ENCODE measurements at places on chromosomes 6 and 20.

DNA sequence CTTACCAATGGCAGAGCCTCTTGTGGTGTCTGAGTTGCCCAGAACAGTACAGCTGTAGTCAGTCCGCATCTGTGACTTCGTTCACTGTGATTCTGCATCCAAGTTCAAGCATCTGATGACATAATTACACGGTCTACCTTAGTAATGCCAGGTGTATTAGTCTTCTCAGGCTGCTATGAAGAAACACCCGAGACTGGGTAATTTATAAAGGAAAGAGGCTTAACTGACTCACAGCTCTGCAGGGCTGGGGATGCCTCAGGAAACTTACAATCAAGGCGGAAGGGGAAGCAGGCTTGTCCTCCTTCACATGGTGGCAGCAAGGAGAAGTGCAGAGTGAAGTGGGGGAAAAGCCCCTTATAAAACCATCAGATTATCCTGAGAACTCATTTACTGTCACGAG is 163.9 kb upstream of the SULF2 start:
- DNase-seq: no peak

DNA sequence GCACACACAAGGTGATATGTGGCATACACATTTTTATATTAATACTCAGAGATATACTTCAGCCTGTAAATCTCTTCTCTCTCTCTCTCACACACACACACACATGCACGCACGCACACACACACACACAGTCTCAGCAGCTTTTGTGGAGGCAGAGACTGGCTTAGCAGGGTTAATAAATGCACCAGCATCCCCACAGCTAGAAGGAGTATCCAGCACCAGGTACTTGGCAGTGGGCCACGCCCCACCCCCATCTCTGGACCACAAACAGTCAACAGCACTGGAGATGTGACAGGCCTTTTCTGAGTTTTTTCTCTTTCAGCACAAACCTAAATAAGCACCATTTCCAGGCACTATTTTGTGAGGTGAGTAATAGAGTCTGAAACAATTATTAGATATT is 47.3 kb upstream of the LRFN2 start:
- no peak for DNase-seq

DNA sequence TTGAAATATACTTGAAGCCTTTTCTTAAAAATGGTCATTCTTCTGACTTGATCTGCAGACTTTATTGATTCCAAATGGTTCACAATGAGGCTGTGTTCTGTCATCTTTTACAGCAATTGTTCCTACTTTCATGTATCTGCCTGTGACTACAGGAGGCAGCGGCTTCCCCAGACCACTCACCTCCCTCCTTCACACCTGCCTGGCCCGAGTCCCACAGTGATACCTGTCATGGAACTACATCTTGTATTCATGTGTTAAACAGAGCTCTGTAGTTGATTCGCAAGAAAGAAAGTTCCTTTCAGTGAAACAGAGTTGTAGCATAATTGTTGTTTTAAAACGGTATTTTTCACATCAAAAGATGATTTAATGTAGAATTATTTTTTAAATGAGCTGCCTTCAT is 673.5 kb upstream of the AGPAT4 start:
- no peak for DNase-seq

- DNase-seq: peak; percentile 72
Observed at GRCh38 chr6:128572294-128572693, 51.9 kb upstream of the PTPRK start.

- no peak for DNase-seq
Observed at GRCh38 chr6:8069151-8069550, 5.0 kb upstream of the BLOC1S5 start.

GRCh38 chr6:2655844-2656433 is 94.8 kb downstream of the MYLK4 start:
- no peak for DNase-seq

DNA sequence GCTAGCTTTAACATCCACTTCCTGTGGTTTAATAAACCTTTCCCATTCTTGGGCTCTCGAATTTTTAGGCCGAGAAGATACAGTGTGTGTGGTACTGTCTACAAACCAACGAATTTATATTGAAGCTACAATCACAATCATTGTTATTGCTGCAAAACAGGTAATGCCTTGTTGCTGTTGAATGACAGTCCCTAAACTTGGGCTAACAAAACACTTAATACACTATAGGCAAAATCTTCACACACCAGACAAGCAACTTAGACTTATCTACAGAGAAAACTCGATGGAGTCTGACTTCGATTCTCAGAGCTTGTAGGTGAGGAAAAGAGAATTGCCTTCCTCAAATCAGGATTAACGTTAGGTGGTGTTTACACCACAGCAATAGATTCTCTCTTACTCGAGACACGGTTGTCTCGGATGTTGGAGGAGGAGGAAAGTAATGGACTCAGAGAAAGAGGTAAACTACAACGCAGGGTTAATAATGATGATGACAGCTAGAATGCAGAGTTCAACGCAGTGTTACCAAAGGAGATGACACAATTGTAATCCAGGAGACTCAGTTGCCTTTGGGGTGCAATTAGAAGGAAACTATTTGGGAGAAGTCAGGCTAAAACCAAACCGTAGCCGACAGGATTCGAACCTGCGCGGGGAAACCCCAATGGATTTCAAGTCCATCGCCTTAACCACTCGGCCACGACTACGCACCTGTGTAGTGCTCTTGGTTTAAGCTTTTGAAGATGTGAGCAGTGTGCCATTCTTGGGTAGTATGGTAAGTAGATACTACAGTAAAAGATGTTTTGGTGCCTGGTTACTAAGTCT is 32.5 kb upstream of the ZNF184 start:
- DNase-seq: peak; percentile 74

GRCh38 chr6:123769431-123769830 is 34.2 kb upstream of the NKAIN2 start:
- DNase-seq: no peak

- no peak for DNase-seq
Observed at GRCh38 chr6:14212020-14212419, 94.4 kb downstream of the CD83 start.

GRCh38 chr20:23317081-23317480 is 33.5 kb upstream of the NXT1 start:
- no peak for DNase-seq

DNA sequence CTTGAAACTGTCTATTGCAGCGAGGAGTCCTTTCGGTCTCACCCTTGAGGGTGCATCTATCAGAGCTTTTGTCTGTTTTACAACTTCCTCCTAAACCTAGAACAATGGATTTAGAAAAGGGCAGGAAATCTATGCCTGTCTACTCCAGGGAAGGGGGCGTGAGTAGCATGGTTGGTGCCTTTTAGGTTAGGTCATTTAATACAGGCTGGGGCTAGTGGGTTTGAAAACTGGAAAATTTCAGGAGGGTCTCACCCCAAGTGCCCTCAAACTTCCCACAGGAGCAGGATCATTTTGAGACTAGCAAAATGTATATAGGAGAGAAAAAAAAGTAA is 33.5 kb upstream of the BMP6 start:
- no peak for DNase-seq

- no peak for DNase-seq
Observed at GRCh38 chr20:46998477-46999240, 104.0 kb downstream of the EYA2 start.

DNA sequence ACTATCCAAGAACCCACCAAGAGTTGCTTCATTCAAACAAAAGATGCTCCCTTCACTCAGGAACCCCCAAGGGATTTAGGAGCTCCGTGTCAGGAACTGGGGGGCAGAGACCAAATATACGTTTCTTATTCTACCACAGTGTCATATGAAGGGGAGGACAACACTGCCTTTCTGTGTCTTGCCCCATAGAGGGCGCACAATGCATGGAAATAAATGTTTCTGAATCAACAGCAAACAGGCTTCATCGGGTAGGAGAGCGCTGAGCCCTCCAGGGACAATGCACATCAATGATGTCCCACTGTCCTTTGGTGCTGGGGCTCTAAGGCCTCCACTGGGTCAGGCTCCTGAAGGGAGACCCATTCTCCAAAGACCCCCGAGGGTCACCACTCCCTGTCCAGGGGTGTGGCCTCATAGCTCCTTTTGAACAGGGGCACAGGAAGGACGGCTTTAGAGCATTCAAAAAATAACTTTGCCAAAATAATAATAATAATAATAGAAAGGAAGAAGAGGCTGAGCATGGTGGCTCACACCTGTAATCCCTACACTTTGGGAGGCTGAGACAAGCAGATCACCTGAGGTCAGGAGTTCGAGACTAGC is 31.1 kb downstream of the PLG start:
- DNase-seq: peak; percentile 45

GRCh38 chr6:5014072-5014561 is 10.3 kb upstream of the RPP40 start:
- no peak for DNase-seq

DNA sequence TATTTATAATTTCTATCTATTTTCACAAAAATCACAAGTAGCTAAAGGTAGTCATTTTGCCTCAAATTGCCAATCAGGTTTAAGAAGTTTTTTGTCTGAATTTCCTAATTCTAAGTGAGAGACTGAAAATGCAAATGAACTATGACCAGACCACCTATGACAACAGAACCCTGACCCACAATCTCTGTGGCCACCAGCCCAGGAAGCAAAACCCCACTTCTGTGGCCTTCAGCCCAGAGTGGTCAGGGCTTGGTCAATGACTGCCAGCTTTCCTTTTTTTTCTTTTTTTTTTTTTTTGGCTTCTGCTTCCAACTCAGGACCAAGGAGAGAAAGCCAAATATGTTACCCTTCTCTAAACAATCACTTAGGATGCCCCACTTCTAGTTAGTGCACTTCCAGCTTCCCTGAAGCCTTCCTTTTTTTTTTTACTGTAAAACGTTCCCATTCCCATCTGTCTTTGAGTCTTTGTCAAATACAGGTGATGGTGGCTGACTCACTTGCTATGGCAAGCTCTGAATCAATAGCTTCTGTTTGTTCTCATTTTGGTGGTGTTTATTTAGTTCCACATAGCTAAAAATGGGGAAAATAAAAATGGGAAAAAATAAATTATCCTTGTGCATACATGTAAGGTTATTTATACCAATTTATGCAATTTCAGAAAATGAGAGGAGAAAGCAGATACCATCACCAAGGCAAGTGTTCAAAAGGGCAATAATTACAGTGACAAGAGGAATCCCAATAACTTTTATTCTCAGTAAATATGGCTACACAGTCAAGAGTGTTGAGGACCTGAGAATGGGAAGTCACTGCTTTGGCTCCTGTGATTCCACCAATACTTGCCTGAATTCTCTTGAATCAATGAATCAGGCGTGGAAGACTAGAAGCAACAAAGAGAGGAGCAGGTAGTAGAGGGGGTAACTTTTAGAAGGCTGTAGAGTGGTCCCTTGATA is 170.3 kb upstream of the PDE7B start:
- no peak for DNase-seq

DNA sequence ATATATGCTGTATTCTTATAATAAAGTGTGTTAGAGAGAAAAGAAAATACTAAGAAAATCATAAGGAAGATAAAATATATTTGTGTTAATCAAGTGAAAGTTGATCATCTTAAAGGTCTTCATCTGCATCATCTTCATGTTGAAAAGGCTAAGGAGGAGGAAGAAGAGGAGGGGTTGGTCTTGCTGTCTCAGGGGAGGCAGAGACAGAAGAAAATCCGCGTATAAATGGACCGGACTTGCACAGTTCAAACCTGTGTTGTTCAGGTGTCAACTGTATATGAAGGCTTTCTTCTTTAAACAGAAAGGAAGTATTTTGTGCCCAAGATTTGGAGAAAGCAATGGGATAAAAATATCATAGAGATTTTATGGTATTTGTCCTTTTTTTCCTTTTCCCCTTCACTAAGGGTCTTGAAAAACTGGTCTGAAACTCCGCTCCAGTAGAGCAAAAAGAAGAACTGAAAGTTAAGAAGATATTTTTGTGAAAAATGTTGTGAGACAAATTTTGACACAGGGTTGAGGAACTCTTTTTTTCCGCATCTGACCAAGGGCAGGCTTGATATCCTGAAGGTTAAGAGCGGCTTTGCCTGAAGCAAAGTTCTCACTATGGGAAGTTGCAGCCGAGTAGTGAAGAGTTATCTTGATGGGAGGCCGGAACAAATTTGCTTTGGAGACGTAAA is 350.7 kb downstream of the LAMA2 start:
- DNase-seq: no peak

- peak; percentile 80 for DNase-seq
Observed at GRCh38 chr6:6724539-6725467, 136.3 kb downstream of the LY86 start.

GRCh38 chr6:83920017-83920416 is 60.5 kb downstream of the CYB5R4 start:
- DNase-seq: peak; percentile 4

GRCh38 chr6:36642913-36643817 is 35.3 kb upstream of the CDKN1A start:
- peak; percentile 82 for DNase-seq

DNA sequence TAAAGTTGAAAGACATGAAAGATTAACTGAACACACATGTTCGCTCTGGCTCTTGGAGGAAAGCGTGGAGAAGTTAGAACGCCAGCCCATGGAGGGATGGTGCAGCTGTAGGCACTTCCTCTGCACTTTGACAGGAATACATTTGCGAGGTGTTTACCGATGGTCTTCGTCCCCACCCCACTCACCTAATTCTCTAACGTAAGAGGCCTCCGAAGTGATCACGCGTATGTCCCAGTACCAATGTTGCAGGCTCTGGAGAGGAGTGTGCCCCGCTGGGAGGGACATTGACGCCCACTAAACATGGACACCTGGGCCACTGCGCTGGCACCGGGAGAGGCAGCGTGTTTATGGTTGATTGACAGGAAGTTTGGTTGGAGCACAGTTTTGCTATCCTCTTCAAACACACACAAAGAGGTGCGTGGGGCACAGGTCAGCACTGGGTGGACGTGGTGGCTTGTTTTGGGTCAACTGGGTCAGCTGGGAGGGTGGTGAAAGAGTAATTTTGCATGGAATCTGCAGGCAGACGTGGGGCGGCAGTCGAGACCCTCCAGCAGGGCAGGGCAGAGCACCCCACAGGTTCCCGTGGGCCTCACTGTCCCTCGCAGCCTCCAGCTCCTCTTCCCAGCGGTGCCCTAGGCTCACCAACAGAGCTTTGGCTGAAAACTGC is 110.1 kb downstream of the DLL1 start:
- no peak for DNase-seq

- no peak for DNase-seq
Observed at GRCh38 chr6:150099953-150100352, 31.0 kb upstream of the ULBP3 start.

DNA sequence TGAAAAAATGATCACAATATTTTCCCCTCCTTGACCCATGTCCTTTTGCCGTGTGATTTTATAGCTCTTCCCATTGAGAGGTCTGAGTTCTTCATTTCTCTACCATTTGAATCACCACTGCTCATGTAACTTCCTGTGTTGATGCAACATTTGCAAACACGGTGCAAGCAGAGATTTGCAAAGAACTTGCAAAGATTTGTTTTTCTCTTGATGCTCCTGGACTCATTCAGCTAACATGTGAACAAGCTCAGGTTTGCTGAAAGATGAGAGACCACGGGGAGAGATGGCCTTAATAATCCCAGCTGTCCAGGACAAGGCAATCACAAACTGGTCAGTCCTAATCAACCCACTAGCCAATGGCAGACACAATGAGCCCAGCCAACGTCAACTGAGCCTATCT is 8.6 kb downstream of the VNN2 start:
- DNase-seq: peak; percentile 22

DNA sequence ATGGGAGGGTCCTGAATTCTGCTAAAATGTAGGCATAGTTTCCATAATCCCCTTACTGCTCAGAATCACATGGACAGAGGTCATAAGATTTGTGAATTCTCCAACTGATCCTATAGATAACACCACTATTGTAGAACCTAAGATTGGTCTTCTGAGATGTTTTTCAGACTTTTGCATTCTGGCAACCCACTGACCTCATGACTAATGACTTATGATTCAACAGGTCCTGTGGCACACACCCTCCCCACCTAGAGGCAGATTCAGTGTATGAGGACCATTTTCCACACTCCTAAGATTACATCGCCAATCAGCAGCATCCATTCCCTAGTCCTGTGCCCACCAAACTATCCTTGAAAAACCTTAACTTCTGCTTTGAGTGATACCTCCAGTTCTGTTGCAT is 207.2 kb downstream of the BTBD9 start:
- DNase-seq: peak; percentile 30

Data from fibroblast of skin of right biceps (primary cell).